Activated CD8-positive, alpha-beta T cell treated with anti-CD3 and anti-CD28 coated beads, Interleukin-2, amount 10 ng/mL, durations not matched to agents 7 days and 5 days (primary cell): ENCODE measurements at places on chromosomes 2 and 18. TPM values are rescaled to one million over a fixed set of nuclear protein-coding genes. Genes with fewer than 3 reads are reported as not detected.

DNA sequence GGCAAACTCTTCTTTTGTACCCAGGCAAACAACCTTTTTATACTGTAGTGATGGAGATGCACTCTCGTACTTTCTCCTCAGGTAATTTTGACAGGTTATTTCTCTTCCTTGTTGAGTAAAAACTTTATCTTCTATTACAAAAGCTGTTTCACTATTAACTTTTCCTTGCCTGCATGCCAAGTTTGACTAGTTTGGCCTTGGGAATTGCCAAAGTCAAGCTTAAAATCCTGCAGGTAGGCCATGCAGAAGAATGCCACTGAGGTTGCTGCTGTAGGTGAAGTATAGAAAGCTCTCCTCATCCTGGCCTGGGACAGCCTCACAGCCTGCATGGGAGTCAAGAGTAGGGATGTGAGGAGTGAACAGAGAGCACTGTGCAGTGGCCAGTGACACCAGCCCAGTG is 1293.5 kb upstream of the CHAC2 start:
- no peak for DNase-seq

DNA sequence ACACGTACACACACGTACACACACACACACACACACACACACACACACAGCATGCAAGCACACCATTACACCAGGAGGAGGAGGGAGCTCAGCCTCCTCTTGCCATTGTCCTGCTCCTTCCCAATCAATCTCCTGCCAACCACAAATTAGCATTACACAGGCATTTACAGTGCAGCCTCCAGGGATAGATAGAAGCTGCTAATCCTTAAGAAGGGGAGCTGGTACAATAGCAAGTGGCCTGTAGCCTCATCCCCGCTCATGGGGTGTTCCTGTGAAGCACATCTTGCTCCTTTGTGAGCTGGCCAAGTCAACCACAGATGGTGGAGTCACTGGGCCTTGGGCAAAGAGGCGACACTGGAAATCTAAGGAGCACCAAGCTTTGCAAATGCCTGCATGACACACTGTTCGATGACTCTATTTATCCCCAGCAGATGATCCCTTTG is 110.3 kb upstream of the PKDCC start:
- DNase-seq, result no peak

The REG1B gene
- not detected for total RNA-seq

DNA sequence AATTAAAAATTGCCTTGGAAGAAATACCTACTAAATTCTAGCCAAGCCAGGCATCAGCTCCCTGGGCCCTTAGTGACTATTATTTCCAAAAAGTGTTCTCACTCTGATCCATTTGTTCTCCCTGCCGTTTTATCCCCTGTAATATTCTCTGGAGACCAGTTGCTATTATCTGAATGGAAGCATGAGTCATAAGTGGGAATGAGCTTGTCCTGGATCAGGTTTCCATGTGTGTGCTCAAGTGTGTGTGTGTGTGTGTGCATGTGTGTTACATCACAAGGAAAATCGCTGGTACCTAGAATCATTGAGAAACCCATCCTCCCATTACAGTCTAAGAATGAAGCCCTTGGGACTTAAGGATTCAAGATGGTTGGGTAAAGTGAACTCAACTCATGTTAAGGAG is 130.3 kb upstream of the CXCR4 start:
- DNase-seq, result no peak

The TSPYL6 gene
- total RNA-seq, result not detected

DNA sequence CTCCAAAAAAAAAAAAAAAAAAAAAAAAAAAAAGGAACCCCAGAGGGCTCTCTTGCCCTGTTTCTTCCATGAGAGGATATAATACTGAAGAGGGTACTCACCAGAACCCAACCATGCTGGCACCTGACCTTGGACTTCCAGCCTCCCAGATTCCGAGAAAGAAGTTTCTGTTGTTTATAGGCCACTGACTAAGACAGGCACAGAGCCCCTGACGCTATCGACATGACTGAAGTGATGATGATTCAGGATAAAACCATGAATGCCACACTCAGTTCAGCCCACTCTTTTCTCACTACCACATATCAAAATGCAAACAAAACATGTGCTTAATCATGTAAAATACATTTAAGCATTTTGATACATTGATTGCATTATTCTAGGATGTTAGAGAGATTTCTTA is 66.1 kb upstream of the CDCA7 start:
- no peak for DNase-seq
